Activated CD8-positive, alpha-beta memory T cell treated with anti-CD3 and anti-CD28 coated beads, Interleukin-2, amount 50 U/mL, for 4 hours (primary cell): ENCODE measurements at places on chromosomes 2 and 18.

GRCh38 chr2:47554311-47554905 lies 151.5 kb downstream of the MSH2 start:
- DNase-seq: no peak

DNA sequence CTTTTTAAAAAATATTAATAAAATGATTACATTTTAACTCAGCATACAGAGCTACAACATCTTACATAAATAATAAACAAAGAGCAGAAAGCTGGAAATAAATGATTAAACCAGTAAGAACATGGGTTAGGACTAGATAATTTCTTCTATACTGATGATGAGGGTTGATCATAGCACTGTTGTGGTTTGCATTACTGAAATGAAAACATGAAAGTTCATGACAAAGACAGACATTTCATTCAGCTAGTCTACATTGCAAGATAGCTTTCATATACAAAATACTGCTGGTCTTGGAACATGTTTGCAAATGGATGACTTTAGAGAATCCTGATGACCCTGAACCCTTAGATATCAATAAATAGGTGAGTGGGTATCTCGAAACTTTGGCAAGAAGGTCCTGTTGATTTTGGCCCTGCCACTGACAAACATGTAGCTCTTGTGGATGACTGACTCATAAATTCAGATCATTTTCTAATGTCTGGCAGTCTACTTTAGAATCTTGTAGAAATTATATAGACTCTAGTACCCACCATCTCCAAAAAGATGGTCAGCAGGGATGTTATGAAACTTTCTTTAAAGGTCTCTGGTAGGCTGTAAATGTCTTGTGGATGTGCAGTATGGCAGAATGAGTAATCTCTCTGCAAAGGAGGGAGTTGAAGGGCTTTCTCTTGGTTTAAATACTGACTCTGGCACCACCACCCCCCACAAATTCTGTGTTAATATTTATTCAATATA lies 15.5 kb upstream of the CDC42EP3 start:
- DNase-seq: no peak

GRCh38 chr2:10504370-10504993 lies 56.4 kb upstream of the ODC1 start:
- DNase-seq: no peak

DNA sequence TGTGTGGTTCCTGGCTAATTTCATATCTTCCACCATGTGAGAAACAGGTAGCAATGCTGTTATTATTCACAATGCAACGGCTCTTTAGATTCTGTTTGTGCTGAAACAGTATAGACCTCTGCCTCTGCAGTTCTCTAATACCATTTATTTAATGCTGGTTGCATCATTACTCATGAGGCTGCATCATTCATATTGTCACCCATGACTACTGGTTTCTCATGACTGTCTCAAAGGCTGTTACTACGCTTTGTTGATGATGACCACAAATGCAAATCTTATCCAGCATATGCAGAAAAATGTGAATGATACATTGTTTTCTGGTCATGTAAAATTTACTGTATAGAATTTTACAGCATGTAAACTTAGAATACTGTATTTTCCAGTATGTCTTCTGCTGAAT lies 22.5 kb downstream of the CAVIN2 start:
- no peak for DNase-seq

- no peak for DNase-seq
Observed at GRCh38 chr2:227374158-227374557, 4.9 kb downstream of the TM4SF20 start.

DNA sequence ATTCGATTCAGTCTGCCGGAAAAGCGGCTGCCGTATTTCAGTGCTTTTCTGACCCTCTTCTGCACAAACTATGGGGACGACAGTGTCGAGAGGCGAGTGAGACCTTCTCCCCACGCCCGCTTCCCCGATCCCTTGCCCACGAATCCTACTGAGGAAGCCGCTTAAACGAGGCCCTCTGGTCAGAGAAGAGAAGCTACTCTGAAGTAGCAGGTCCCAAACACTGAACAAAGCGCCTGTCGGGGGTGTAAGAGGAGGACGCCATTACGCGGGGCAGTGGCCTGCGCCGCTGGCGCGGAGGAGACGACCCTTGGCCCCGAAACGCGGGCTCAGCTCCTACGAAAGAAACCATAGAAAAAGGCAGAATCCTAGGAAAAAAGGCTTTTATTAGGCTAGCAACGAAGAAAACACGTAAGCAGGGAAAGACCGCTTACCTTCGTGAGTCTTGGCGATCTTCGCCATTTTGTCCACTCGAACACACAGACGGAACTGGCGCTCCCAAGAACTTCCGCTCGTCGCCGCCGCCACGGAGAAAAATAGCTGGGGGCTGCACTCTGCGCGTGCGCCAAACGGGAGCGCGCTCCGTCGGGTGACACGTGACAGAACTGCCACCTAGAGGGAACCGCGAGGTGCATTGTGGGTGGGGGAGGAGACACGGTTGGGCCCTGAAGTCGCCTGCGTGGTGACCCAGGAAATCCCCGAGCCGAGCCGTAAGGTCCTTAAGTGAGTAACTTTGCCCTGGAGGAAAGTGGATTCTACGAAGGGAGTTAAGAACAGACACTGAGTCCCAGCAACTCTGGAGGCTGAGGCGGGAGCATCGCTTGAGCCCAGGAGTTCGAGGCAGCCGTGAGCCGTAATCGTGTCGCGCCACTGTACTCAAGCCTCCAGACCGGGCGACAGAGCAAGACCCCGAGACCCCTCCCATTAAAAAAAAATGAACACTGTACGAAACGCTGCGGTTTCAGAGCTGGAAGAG lies at the start of gene SF3B1:
Gene SF3B1, minus strand, starts transcription at position 488 of the 973 bp plus-strand sequence. Its CDS starts 29 bp downstream, at position 459.
- peak; percentile 99 for DNase-seq

DNA sequence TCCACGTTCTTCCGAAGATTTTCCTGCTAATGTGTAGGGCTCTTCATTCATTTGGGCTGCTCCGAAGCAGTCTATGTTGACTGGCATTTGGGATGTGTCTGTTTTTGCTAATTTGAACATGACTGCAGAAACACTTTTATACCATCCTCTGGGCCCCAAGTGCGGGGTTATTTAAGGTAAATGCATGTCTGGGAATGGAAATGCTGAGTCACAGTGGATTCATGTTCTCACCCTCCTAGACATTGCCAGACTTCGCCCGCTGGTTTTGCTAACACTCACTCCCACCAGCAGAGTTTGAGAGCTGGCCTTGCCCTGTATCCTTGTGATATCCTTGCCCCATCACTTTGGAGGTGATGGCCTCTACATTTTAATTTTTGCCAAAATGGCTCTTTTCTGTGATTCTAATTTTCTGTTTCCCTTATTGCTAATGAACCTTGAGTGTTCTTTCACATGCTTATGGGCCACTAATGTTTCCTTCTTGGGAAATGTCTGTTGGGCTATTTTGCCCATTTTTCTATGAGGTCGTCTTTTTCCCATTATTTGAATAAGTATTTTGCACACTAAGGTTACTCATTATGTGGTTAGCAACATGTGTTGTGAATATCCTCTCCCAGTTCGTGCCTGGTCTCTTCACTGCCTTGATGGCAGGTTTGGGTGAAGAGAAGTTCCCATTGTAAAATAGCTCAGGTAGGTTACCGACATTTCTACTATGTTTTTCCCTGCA lies 204.1 kb downstream of the GLI2 start:
- no peak for DNase-seq

DNA sequence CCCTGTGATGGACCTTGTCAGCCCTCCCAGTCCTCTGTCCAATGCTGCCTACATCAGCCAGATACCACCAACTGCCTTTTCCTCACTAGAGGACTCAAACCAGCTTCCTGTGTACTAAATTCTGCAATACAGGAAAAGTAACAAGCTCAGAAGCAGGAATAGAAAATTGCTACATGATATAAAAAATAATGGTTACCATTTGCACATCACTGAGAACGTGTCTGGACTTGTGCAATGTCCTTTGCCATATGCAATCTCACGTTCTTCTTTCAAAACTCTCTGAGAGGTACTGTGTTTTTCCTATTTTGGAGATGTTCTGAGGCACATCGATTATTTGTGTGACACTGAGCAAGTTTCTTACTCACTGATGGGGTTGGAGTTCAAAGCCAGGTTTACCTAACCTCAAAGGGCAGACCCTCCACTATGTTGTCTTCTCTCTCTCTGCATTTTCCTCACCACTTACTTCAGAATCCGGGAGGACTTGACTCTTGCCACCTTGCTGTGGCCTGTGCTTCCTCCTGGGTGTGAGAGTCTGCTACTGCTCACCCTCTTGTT lies 12.1 kb downstream of the UPP2 start:
- no peak for DNase-seq

- DNase-seq: no peak
Observed at GRCh38 chr2:102119255-102119654, 23.3 kb upstream of the IL1R1 start.

GRCh38 chr2:66717218-66717905 lies 282.4 kb downstream of the MEIS1 start:
- DNase-seq: no peak

DNA sequence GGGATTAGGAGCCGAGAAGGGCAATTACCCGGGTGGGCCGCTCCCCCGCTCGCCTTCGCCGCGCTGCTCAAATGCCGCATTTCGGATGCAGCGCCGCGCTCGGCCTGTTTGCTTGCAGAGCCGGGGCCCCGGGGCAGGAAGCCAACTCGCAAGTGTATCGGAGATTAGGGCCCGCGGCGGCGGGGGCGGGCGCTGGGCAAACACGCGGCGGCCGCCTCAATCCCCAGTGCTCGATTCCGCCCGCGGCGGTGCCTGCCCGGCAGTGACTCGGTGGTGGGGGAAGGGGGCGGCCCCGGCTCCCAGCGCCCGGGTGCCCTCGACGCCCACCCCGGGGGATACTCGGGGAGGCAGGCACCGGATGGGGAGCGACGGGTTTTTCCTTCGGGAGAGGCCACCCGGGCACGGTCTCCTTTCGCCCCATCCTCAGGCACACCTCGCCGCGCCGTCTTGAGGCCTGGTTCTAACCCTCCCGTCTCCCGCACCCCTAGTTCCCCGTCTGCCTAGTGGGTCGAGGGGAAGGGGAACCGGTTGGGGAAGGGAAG lies 26.6 kb upstream of the NOTO start:
- peak; percentile 72 for DNase-seq

- DNase-seq: no peak
Observed at GRCh38 chr2:222448748-222449181, 24.4 kb downstream of the SGPP2 start.

- DNase-seq: no peak
Observed at GRCh38 chr2:10332402-10333246, 29.9 kb downstream of the HPCAL1 start.

DNA sequence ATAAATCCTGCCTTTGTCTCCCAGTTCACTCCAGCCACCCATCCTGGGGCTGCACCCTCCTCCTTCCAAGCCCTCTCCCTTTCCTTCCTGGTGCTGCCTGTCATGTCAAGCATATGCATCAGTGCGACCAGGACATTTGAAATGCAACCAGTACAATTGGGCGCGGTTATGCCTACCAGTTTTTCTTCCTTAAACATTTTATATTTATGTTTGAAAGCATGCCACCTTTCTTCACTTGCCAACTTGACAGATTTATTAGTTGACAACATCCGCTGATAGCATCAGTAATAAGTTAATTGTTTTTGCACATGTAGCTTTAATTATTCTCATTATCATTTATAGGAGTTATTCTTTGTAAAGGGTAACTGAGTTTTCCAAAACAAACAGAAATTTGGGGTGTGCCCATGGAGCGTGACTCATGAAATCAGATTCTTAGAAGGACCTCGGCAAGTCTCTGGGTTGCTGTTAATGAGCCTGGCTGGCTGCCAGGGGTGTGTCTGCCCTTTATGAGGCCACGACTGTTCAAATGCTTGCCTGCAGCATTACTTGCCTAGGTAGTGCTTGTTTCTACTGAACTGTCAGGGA lies 32.8 kb upstream of the IL1B start:
- no peak for DNase-seq
